ENCODE measurements at places on chromosomes 2 and 18. TPM values are rescaled to one million over a fixed set of nuclear protein-coding genes. Genes with fewer than 3 reads are reported as not detected.

Gene TCF23
- total RNA-seq, result 0.10 TPM

Gene ANKRD62
- total RNA-seq, result not detected

Gene CRYBA2
- total RNA-seq, result not detected

Gene SERPINE2
- total RNA-seq, result 1.6 TPM

Gene EGR4
- not detected for total RNA-seq

Measured in left lobe of liver (tissue), 2 donors.